ENCODE measurements at places on chromosomes 4 and X.
A peak's percentile ranks its signal among the peaks of the same experiment; 100 is the strongest.

GRCh38 chr4:114998316-114998715 lies 115.1 kb downstream of the NDST4 start:
- no peak for DNase-seq

DNA sequence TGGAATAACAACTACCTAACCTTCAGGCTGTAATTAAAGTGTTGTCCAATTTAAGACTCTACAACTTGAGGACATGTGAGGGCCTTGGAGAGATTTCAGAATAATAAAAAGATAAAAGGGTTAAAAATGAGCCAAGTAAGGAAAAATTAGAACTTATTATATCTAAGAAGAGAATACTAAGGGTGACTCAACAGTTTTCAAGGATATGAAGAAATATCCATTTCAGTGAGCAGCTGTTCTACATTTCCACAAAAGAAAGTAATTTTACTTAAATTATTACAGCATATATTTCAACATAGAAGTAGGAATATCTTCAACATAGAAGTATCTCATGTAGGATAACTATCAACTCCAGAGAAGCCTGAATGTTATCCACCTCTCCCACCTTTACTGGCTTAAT lies 11.3 kb downstream of the SNX12 start:
- DNase-seq, result no peak

DNA sequence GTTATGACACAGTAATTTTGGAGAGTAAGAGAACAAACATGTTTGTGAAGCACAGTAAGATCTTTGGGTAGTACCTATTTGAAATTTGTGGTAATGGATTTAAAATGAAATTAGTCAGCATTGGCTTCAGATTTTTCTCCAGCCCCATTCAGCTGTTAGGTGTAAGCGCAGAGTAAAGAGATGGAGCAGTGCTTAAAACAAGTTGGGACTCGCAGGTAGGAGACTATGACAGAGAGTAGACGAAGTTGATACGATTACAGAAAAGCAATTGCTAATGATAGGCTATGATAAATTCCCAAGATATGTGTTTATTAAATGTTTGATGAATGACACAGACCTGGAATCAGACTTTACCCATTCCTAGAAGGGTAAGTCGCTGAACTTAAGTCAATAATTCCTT lies 72.6 kb downstream of the CHIC2 start:
- DNase-seq, result no peak

GRCh38 chrX:155048977-155049619 lies 21.8 kb downstream of the CMC4 start:
- peak; percentile 52 for DNase-seq

GRCh38 chr4:105059337-105059736 lies 87.3 kb upstream of the TET2 start:
- DNase-seq, result no peak

DNA sequence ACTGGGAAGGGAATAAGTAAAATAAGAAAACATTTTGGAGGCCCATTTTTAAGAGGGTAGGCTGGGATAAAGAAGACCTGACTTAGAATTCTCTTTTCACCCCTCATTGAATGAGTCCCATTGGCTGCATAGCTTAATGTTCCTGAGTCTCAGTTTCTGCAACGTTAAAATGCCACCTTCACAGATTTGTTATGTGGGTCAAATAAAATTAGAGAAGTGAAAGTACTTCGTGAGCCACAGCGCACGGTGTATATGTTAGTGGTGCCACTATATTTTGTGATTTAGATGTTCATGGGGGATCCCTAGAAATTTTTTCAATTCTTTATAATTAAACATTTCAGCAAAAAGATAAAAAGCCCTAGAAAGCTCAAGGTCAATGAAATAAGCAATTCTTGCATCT lies 109.2 kb upstream of the HS3ST1 start:
- no peak for DNase-seq

DNA sequence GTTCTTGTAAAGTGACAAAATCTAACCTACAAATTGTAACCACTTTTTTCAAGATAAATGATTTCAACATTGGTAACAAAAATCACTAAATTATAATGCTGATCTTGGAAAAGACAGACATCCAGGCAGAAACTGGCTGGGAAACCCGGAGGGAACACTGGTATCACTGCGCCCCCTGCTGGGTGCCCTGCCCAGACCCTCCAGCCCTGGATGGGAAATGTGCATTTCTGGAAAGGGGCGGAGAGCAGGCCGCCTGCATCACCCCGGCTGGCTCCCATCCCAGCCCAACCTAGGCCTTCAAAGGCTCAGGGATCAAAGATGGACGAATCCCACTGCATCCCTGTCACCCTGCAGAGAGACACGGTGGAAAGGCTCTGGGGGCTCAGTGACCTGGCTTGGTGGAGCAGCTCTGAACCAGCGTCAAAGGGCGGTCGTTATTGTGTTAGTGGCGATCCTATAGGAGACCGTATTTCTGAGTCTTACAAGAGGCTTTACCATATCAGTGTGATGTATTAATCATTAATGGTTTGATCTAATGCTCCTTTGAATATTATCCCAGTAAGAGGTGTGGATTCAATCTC lies 37.3 kb downstream of the ACOX3 start:
- peak; percentile 90 for DNase-seq

DNA sequence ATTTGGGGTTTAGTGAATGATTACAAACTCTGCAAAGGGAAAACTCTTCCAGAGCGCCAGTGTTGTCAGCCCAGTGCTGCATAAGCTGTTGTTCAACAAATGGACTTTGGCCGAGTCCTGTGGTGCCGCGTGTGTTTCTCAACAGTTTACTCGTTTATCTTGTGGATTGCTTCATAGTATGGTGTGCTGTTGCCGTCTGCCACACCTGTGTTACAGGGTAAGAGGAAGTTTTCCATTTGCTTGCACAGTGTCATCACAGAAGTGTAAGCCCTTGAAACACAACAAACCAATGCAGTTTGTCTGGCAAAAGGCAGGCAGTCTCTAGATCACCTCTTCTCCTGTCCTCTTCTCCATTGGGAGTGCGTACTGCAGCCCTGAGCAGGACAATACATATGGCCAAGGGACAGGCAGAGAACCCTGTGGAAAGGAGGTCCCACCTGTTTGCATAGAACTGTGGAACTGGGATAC lies 66.3 kb downstream of the DCUN1D4 start:
- no peak for DNase-seq

- DNase-seq, result no peak
These were observed 37.6 kb upstream of the HPGD start for GRCh38 chr4:174559894-174560293.

DNA sequence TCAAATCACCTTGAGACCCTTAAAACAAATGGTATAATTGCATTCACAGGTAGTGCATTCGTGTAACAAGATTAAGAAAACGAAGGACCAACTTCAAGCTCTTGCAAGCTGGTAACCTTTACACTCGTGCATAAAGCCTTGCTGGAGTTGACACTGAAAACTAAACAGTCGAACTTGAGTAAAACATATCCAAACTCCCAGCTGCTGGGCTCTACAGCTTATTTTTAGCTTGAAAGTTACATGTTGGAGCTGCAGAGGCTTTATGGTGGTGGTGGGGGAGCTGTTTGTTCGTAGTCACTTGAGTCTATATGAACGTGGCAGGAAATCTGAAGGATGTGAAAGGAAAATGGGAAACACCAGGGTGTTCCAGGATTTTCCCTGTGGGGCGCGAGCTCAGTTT lies 2.7 kb upstream of the WDR1 start:
- no peak for DNase-seq

DNA sequence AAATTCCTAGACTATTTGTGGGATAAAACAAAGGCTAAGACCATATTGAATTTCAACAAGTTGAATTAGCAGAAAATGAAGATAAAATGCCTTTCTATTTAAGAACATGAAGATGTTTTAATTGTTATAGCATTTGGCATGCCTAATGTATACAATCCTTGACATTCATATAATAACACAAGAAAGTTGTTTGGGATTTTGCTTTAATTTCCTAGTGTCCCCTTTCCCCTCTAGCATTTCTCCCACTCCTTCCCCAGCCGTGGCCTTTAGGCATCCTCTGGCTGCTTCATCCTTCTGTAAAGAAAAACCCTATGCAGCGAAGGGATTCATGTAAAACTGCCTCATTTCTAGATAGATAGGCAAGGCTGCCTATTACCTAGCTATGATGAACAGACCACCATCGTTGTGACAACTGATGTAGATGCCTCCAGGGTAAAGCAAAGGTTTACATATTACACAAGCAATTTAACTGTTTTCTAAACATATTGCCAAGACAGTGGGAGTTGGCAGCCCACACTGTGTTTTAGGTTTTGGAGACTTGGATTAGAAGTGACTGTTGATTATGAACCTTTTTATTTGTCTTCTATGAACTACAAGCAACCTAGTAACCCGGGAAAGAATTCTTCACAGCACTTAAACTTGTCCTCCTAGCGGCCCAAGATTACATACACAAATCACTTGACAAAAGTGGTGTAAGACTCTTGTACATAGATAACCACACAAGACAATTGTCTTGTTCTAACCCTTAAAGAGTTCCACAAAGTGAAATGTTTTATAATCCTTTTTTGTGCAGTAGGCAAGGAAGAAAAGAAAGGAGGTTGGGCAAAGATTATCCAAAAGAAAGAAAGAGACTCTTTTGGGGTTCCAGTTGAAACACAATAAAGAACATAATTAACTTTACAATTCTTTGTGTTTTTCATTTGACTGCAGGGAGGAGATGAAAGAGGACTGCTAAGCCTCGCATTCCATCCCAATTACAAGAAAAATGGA lies 59.9 kb downstream of the HHIP start:
- DNase-seq, result peak; percentile 50
